ENCODE measurements at places on chromosomes 12 and 14. TPM values are rescaled to one million over a fixed set of nuclear protein-coding genes. Genes with fewer than 3 reads are reported as not detected.

Gene KRT3
- not detected for total RNA-seq

GRCh38 chr12:120739821-120740613 is 14.4 kb downstream of the ACADS start:
- no peak overlapping the region for H3K27ac ChIP-seq
- H3K36me3 ChIP-seq: peaks cover 41% of the 10 kb centered on the region
- no peak overlapping the region for H3K4me3 ChIP-seq
- H3K27me3 ChIP-seq: no peaks in the 10 kb centered on the region

DNA sequence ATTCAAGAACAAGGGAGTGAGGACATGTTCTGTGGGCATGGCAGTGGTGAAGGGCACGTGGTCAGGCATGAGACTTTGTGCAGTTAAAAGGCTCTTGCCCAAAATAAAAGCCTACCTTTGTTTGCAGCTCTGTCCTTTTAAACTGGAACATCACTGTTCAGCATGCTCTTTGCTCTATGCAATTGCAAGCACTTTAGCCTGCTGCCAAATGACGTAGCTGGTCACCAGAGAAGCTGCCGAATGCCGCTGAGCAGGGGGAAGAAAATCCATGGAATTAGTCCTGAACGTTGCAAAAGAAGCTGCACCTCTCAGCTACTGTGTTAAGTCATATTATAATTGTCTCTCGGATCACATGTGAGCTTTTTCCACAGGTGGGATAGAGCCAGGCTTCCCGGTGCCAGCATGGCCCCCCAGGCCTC is 176.3 kb upstream of the DIO2 start:
- DNase-seq: no peak
- H3K36me3 ChIP-seq: no peaks in the 10 kb centered on the region
- no peaks in the 10 kb centered on the region for H3K27me3 ChIP-seq
- H3K27ac ChIP-seq: no peak overlapping the region
- no peaks in the 10 kb centered on the region for H3K4me1 ChIP-seq

DNA sequence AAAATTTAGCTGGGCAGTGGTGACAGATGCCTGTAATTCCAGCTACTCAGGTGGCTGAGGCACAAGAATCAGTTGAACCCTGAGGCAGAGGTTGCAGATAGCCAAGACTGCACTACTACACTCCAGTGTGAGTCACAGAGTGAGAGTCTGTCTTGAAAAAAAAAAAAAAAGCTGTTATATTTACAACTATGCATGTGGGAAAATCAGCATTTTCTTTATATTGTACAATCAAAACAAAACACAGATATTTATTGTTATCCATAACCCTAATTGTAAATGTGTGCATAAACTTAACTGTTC is 12.5 kb downstream of the C1R start:
- peak overlapping the region; percentile 33 for H3K27ac ChIP-seq
- DNase-seq: no peak
- H3K4me1 ChIP-seq: peaks cover 11% of the 10 kb centered on the region
- H3K27me3 ChIP-seq: no peaks in the 10 kb centered on the region

Gene DENND5B
- total RNA-seq: 9.6 TPM

DNA sequence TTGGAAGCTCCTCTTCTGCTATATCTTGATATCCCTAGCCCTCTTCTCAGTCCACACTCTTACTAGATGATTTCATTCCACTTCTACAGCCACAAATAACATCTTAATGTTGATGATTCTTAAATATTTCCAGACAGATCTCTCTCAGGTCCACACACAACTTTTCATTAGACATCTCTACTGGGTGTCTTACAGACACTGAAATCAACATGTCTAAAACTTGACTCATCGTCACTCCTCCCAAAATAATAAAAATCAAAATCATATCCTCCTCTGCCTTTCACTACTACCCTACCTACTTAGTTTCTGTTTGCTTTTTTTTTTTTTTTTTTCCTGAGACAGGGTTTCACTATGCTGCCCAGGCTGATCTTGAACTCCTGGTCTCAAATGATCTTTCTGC is 11.9 kb downstream of the PRDM4 start:
- no peak overlapping the region for H3K4me3 ChIP-seq
- H3K27ac ChIP-seq: no peak overlapping the region
- no peaks in the 10 kb centered on the region for H3K27me3 ChIP-seq
- peaks cover 11% of the 10 kb centered on the region for H3K4me1 ChIP-seq
- DNase-seq: no peak
- H3K36me3 ChIP-seq: peaks cover 48% of the 10 kb centered on the region

GRCh38 chr12:32611986-32612385 is 67.1 kb upstream of the DNM1L start:
- H3K36me3 ChIP-seq: peaks cover 29% of the 10 kb centered on the region
- H3K4me1 ChIP-seq: peaks cover 23% of the 10 kb centered on the region
- no peaks in the 10 kb centered on the region for H3K27me3 ChIP-seq
- no peak overlapping the region for H3K4me3 ChIP-seq

Gene SSPN
- 3.5 TPM for total RNA-seq

DNA sequence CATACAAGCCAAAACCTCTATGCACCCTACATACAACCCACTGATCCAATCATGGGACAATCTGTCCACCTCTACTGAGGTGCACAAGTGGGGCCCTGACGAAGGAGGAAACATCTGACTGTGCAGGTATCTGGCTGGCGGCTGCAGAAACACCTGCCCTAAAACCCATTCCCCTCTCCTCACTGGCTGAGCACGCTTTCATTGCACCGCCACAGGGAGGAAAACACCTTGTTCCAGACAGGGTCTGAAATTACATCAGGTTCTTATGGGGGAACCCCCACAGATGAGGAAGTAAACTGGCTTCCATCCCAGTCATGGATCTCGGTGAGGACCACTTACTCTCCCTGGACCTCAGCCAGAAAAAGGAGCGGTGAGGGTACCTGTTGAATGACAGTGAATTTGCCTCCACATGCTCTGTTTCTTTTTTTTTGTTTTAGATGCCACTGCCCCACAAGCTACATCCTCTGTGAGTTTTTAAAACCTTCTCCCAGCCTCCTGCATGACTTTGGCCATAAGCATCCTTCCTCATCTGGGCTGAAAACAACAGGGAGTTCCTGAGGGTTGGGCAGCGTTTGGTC is 23.8 kb upstream of the DGLUCY start:
- H3K4me3 ChIP-seq: no peak overlapping the region

Gene SOX5
- total RNA-seq: 15.2 TPM

DNA sequence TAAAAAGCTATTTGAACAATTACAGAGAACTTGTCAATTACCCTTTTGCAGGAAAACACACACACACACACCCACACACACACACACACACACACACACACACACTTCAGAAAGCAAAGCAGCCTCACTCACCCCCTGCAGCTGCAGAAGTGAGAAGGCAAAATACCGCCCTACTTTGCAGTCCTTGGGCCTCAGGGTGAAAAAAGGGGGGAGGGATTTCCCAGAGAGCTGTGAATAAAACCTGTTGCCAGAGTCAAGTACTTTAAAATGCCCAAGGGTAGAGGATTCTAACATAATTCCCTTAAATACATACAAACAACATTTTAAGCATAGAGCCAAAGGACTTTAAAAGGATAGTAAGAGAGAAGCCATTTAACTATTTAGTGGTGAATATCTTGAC is 285.9 kb downstream of the MDGA2 start:
- H3K4me3 ChIP-seq: no peak overlapping the region
- no peaks in the 10 kb centered on the region for H3K36me3 ChIP-seq
- DNase-seq: peak; percentile 2

DNA sequence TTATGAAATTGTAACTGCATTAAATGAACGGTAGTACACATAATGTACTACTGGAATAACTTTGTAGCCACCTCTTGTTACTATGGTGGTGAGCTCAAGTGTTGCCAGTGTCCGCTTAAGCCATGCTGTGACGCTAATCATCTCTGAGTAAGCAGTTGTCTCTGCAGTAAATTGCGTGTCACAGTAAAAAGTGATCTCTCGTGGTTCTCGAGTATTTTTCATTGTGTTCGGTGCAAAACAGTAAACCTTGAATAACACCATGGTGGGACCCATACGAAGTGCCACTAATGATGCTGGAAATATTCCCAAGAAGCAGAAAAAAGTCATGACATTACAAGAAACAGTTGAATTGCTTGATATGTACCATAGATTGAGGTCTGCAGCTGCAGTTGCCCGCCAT is 524.8 kb downstream of the SOX5 start:
- DNase-seq: no peak
- H3K4me3 ChIP-seq: no peak overlapping the region
- H3K27ac ChIP-seq: no peak overlapping the region
- H3K4me1 ChIP-seq: no peaks in the 10 kb centered on the region
- H3K27me3 ChIP-seq: no peaks in the 10 kb centered on the region

Gene TSHR
- total RNA-seq: not detected

- no peak overlapping the region for H3K4me3 ChIP-seq
- H3K36me3 ChIP-seq: no peaks in the 10 kb centered on the region
- peaks cover 12% of the 10 kb centered on the region for H3K4me1 ChIP-seq
- no peak for DNase-seq
- H3K27me3 ChIP-seq: no peaks in the 10 kb centered on the region
Observed at GRCh38 chr12:52130711-52131110, 51.2 kb downstream of the SMIM41 start.

DNA sequence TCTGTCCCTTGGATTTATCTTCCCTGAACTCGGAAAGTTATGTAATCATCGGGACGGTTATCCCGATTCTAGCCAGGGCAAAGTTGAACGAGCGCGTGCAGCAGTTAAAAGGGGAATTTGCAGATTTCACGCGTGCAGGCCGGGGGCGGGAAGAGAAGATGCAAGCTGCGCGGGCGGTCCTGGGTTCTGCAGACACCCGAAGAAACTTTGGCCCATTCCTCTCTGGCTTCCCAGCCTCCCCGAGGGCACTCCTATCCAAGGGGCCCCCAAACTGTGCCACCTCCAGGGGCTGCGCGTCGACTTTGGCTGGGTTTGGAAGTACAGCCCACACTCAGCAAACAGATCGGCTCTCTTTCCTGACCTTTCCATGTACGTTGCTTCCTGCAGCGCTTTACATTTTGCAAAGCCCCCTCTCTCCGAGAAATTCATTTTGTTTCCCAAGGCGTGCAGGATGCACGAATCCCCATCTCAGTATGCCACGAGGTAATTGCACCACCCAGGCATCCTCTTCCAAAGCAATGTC is 941 bp upstream of the PPP1CC start:
- H3K4me1 ChIP-seq: peaks cover 54% of the 10 kb centered on the region
- no peaks in the 10 kb centered on the region for H3K27me3 ChIP-seq
- peak overlapping the region; percentile 84 for H3K4me3 ChIP-seq
- H3K36me3 ChIP-seq: no peaks in the 10 kb centered on the region
- DNase-seq: no peak

GRCh38 chr12:56223571-56224101 is 506 bp upstream of the NABP2 start:
- peaks cover 19% of the 10 kb centered on the region for H3K36me3 ChIP-seq
- no peak for DNase-seq

Gene TAS2R7
- total RNA-seq: not detected

- peak; percentile 58 for DNase-seq
- no peaks in the 10 kb centered on the region for H3K4me1 ChIP-seq
- no peaks in the 10 kb centered on the region for H3K27me3 ChIP-seq
- H3K27ac ChIP-seq: no peak overlapping the region
- no peak overlapping the region for H3K4me3 ChIP-seq
Observed at GRCh38 chr12:118498171-118498570, 121.8 kb downstream of the SUDS3 start.

- no peak overlapping the region for H3K27ac ChIP-seq
- H3K4me1 ChIP-seq: no peaks in the 10 kb centered on the region
- peak; percentile 71 for DNase-seq
- H3K36me3 ChIP-seq: no peaks in the 10 kb centered on the region
Observed at GRCh38 chr14:96662116-96662970, 134.8 kb upstream of the VRK1 start.

DNA sequence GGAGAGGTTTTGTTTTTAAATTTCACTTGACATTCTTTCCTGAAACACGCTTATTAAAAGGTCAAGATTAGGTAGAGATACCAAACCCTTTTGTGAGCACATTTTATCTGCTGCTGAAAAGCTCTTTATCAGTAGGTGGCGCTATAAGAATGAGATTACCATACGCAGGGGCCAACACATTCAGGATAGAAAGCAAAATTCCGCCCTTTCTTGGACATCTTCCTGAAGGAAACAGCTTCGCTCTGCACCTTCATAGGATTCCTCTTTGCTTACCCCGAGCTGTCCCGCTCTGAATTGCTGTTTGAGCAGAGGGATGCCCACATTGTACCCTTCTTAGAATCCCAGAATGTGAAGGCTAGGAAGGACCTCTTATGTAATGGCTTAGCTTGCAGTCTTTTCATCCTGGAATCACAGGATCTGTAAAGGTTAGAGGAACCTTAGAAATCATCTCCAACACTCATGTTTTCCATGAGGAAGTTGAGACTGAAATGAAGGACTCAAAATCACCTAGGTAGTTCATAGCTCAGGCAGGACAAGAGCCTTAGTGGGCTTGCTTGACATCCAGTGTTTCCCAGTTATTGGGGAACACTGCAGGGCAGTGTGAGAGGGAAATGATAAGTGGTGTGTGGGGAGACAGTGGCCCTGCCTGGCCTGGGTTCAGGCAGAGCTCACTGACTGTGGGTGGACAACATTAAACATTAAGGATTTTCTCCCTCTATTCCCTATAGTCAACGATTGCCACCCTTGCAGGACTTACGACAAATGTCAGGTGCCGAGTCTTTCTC is 38.7 kb upstream of the CRY1 start:
- no peak overlapping the region for H3K27ac ChIP-seq
- H3K4me1 ChIP-seq: no peaks in the 10 kb centered on the region
- H3K27me3 ChIP-seq: no peaks in the 10 kb centered on the region
- H3K4me3 ChIP-seq: no peak overlapping the region
- peak; percentile 82 for DNase-seq
- H3K36me3 ChIP-seq: no peaks in the 10 kb centered on the region

Gene SLC2A14
- total RNA-seq: not detected

GRCh38 chr12:66061557-66062289 is 68.8 kb downstream of the LLPH start:
- no peaks in the 10 kb centered on the region for H3K27me3 ChIP-seq
- no peaks in the 10 kb centered on the region for H3K4me1 ChIP-seq
- no peak overlapping the region for H3K4me3 ChIP-seq
- no peaks in the 10 kb centered on the region for H3K36me3 ChIP-seq
- no peak overlapping the region for H3K27ac ChIP-seq

Gene PROX2
- total RNA-seq: not detected

GRCh38 chr12:26396402-26396801 is 201.0 kb downstream of the SSPN start:
- no peak overlapping the region for H3K27ac ChIP-seq
- no peaks in the 10 kb centered on the region for H3K4me1 ChIP-seq
- no peak overlapping the region for H3K4me3 ChIP-seq
- no peak for DNase-seq
- no peaks in the 10 kb centered on the region for H3K27me3 ChIP-seq

DNA sequence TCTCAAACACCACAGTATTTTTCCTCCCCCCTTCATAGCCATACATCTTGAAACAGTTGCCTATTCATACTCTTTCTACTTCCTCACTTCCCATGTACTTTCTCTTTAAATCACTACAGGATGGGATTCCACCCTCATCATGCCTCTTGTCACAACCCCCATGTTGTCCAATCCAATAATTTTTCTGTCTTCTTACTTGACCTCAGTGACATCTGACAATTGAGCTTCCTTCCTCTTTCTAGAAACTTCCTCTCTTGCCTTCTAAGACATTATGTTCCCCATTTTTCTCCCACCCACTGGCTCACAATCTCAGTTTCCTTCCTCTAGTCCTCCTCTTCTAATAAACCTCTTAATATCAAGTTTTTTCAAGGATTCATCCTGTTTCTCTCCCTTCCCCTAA is 5.3 kb downstream of the C2CD5 start:
- no peak overlapping the region for H3K27ac ChIP-seq
- peaks cover 5% of the 10 kb centered on the region for H3K36me3 ChIP-seq
- H3K4me1 ChIP-seq: peaks cover 24% of the 10 kb centered on the region
- H3K27me3 ChIP-seq: no peaks in the 10 kb centered on the region
- DNase-seq: no peak
- H3K4me3 ChIP-seq: no peak overlapping the region

Gene LRIG3
- 202 TPM for total RNA-seq
